ENCODE measurements at places on chromosomes 11 and 22.

DNA sequence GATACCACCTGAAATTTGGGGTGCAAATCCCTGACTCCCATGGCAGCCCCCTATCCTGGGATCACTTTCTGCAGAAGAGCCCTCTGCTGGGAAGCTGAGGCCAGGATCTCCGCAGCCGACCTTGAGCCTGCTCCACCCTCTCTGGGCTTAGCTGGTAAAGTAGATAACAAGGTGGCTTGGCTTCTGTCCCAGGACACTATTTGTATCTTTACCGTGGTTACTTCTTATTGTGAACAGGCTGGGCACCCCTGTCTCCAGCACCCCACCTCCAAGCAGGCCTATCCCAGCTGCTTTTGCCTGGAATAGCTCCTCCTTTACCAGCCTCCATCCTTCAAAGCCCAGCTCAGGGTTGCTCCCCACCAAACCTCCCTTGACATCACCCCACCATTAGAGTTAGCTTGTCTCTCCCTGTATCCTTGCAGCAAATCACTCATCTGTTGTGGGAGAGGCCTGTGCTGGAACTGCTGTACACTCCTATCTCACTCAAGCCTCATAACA is 35.2 kb upstream of the P2RY2 start:
- no peak for DNase-seq

DNA sequence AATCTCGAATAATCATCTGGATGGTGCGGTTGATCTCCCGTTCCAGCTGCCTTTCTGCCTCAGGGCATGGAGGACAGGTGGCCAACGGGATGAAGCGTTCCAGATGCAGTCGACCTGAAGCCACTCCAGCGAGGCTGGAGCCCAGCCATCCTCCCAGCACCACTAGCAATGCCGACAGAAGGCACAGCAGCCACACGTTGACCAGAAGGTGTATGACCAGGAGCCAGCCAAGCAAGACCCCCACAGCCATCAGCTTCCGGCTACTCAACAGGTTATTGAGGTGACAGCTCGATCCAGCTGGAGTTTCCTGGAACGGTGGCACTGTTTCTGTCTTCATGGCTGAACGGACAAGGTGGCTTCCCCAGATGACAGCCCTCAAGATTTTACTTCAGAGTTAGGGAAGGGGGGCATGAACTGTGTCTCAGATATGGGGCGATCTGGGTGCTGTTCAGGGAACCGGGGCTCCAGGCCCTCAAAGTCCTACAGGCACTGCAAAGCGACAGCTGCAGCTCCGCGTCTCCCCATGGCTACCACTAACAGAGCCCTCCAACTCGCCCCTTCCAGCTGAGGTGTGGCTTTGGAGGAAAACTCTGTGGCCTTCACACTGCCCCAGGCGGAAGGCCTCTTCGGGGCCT is 559 bp downstream of the SNX19 start:
- DNase-seq = no peak

DNA sequence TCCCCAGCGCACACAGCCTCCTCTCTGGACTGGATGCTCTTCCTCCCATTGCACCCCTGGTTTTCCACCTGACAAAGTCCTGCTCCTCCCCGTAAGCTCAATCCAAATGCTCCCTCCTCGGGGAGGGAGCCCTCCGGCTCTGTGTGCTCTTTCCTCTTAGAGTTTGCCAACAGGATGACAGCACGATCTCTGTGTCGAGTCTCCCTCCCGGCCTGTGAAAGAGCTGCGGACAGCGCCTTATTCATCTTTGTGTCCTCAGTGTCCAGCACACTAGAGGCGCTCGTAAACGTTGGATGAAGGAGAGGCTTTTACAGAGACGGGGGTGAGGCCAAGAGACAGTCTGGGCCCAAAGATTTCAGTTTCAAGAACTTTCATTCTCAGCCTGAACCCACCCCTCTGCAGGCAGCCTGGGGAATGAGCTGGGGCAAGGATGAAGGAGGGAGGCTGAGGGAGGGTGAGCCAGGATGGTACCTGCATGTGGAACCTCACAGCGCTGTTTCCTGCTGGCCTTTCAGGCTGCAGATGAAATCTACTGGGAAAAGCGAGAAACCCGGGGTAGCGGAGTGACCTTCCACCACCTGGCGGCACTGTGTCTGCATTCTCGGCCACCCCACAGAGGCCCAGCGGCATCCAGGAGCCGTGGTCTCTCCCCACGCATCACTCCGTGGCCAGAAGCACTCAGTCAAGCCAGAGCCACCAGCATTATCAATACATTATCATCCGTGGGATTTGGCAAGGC is 8.5 kb upstream of the TMPRSS4 start:
- no peak for DNase-seq

GRCh38 chr11:122850076-122850631 is 11.9 kb downstream of the CRTAM start:
- no peak for DNase-seq

- DNase-seq = no peak
These were observed 1.8 kb downstream of the TMEM179B start for GRCh38 chr11:62788991-62789390.

GRCh38 chr11:6410695-6411430 is 8.0 kb downstream of the APBB1 start:
- no peak for DNase-seq

DNA sequence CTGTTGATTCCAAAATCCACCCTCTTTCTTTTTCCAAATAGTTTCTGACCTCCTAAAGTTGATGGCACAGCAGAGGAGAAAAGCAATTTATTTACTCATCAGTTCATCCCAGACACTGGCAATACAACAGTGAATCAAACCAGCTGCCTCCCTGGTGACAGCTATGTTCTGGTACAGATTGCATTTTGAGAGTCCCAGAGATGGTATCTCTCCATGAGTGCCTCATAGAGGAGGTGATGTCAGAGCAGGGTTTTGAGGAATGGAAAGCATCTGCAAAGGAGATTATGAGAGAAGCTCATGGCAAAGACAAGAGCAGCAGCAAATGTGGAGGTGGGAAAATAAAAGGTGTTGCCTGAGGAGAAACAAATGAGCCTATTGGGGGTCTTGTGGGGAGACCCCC is 377.2 kb downstream of the MN1 start:
- no peak for DNase-seq

GRCh38 chr22:44880610-44881290 is 128.4 kb downstream of the ARHGAP8 start:
- DNase-seq = no peak

- DNase-seq = no peak
These were observed 19.2 kb upstream of the ASPHD2 start for GRCh38 chr22:26409719-26410335.

DNA sequence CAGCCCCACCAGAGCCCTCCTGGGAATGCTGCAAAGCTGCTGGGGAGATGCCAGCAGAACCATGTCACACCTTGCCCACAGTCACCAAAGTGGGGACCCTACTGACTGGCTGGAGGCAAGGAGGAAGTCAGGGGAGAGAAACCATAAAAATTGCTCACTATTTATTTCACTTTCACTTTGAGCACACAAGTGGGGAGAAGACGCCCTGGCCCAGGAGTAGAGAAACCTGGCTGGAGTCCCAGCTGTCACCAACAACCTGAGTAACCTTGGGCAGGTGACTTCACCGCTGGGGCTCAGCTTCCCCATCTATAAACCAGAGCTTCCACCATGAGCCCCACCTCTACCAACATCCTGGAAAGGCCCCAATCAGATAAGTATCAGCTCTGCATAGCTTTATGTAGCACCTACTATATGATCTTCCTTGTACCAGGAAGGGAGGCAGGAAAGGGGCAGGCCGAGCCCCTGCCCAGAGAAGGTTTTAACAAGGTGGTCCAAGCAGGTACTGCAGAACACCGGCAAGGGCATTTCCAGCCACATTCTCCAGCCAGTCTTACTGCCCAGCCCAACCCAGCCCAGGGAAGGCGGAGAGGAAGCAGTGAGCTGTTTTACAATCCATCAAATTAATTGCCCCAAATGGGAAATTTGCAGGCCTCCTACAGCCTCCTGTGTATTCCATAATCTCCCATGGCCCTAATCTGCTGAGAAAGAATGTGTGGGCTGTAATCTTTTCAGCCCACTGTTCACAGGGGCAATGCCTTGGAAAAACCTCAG is 27.6 kb downstream of the PLEKHA7 start:
- DNase-seq = no peak
